GM23338 (cell line): ENCODE measurements at places on chromosomes 13 and 19. TPM values are rescaled to one million over a fixed set of nuclear protein-coding genes. Genes with fewer than 3 reads are reported as not detected.

S1PR4 gene
- total RNA-seq = 0.24 TPM in 1 of 2 replicates, not detected in the other

MBD3 gene
- 103 and 118 TPM in 2 replicates for total RNA-seq

ZNF274 gene
- total RNA-seq = 31.2 and 40.0 TPM in 2 replicates

RYR1 gene
- 17.3 and 26.7 TPM in 2 replicates for total RNA-seq

MBNL2 gene
- total RNA-seq = 1.3 and 3.2 TPM in 2 replicates

C1QTNF9 gene
- not detected in 2 replicates for total RNA-seq

ZNF558 gene
- 5.7 and 11.1 TPM in 2 replicates for total RNA-seq

RFXANK gene
- total RNA-seq = 54.3 and 58.1 TPM in 2 replicates

GRCh38 chr19:20162821-20163220 lies 4.2 kb upstream of the ZNF486 start:
- no peak for DNase-seq

GRCh38 chr13:105340061-105340606 lies 1195.3 kb downstream of the EFNB2 start:
- no peak for DNase-seq

DNA sequence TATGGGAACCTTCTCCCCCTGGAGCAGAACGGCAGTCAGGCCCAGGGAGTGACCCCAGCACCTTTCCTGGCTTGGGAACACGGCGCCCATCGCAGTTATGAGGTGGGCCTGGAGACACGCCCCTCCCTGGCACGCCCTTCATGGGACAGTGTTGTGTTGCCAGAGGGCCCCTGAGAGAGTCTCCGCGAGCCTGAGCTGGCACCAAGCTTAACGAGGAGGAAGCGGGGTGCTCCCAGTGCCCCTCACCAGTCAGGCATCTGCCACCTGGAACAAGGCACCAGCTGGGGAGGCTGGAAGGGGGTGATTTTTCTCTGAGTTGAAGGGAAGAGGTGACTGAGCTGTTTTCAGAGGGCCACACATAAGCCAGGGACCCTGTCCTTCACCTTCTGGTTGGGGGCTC lies 180.6 kb downstream of the KDM4B start:
- no peak for DNase-seq

DNA sequence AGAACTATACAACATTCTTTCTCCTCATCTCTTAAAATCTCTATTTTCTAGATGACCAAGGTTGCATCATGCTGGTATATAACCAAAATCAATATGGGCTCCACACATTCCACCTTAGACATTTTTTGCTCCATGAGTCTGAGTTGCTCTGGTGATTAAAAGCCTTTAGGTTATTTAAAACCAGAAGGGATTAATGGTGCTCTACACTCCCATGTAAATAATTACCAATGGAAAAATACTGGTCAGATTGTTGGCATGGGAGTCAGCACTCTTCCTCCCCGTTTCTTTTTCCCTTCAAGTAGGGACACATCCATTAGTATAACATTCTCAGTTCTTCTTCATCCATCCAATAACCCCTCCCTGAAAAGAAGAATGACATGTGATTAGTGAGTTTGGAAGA lies 747.7 kb downstream of the PCDH17 start:
- no peak for DNase-seq

- no peak for DNase-seq
Measured at GRCh38 chr19:38696729-38697055, 47.6 kb downstream of the CAPN12 start.

DNA sequence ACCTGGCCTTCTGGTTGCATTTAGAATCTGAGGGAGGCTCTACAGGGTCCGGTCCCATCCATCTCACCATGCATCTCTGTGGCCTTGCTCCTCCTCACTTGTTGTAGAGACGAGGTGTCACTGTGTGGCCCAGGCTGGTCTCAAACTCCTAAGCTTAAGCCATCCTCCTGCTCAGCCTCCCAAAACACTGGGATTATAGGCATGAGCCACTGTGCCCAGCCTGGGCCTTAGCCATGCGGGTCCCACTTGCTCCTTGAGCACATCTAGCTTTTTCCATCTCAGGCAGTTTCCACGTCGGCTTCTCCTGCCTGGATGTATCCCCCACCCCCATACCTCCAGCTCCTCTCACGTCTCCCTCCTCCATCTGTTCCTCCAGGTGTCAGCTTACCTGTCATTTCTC lies 9.8 kb downstream of the ELSPBP1 start:
- DNase-seq = no peak

- DNase-seq = no peak
Measured at GRCh38 chr13:48925001-48925400, 50.7 kb upstream of the FNDC3A start.

GRCh38 chr13:111893071-111893606 lies 173.8 kb upstream of the SOX1 start:
- DNase-seq = peak; percentile 84

DNA sequence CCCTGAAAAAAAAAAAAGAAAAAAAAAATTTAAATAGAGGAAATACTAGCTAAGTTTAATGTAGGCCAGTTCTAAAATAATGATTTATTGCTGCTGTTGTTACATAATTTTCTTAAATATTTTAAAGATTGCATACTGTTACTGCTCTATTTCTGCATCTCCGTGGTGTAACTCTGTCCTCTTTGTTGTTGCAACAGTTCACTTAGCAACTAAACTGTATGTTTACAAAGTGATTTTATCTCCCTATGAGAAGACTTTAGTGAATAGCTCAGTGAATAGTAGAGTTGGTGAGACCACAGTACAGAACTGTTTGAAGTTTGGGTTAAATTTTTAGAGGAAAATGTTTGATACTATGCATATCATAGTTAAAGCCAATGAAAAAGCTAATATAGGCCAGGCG lies 19.4 kb downstream of the BRCA2 start:
- DNase-seq = no peak

DNA sequence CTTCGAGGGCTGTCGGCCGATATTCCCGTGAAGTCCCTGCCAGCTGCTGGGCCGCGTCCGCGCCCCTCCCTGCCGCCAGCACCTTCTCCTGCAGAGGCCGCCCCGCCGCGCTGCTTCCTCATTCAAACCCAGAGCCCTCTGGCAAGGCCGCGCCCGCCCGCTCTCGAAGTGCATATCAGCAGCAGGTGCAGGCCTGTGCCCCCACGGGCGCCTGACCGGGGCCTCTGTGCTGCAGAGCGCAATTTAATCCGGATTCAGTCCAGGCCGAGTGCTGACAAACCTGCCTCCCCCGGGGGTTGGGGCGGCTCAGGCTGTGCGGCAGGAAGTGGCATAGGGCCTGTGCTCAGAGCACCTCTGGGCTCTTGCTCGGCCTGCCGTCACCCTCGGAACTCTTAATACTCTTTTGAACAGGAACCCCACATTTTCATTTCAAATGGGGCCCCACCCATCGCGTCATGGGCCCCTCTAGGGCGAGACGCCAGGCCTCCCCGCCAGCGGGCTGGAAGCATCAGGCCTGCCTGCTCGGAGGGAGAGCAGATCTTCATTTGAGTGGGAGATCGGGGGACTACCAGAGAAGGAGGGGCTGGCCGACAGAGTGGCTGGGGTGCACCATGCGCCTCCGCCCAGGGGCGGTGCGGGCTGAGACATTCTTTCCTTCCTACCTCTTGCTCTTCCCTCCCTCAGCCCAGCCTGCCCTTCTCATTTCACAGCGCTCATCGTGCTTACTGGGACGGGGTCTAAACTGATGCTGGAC lies 125.7 kb downstream of the TNFRSF19 start:
- peak; percentile 67 for DNase-seq

GRCh38 chr19:567296-567900 lies 5.0 kb upstream of the BSG start:
- DNase-seq = peak; percentile 0

DNA sequence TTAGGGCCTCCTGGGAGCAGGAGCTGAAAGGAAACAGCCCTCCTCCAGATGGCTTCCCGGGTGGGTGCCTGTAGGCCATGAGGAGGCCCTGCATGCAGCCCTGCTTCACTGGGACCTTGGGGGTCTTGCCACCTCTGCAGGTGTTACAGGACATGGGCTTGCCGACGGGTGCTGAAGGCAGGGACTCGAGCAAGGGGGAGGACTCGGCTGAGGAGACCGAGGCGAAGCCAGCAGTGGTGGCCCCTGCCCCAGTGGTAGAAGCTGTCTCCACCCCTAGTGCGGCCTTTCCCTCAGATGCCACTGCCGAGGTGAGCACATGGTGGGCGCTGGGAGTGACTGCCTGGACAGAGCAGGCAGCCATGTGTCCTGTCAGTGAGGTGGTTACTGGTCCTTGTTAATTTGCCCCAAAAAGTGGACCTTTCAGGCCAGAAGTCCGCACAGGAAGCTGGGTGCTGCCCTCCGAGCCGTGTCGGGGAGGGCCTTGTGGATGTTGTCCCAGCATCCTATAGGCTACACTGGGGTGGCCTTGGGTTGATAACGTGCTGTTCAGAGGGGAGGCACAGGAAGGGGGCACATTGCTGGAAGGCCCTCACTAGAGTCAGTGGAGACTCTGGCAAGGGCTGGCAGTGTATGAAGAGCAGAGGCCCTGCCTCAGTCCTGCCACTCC lies 18.7 kb upstream of the QTRT1 start:
- DNase-seq = no peak

GRCh38 chr13:61029064-61029463 lies 386.6 kb downstream of the PCDH20 start:
- DNase-seq = peak; percentile 55

GRCh38 chr19:19137556-19138108 lies 646 bp downstream of the TMEM161A start:
- peak; percentile 37 for DNase-seq

DNA sequence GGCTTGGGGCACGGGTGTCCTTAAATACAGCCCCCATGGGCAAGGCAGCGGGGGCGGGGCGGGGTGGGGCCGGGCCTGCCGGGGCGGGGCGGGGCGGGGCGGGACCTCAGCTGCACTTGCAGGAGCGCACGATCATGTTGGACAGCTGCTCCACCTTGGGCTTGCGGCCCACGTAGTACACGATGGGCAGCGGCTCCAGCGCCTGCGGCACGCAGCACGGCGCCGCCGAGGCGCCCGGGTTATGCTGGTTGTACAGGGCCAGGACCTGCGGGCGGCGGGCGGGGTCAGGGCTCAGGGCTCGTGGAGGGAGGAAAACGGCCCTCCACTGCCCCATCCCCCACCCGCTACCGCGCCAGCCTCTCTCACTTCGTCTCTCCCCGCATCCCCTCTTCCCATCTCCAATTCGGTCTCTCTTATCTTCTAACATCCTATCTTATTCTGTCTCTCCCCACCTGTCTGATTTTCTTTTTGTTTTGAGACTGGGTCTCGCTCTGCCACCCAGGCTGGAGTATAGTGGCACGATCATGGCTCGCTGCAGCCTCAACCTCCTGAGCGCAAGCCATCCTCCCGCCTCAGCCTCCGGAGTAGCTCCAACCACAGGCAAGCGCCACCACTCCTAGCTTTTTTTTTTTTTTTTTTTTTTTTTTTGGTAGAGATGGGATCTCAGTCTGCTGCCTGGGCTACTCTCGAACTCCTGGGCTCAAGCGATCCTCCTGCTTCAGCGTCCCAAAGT lies 21.1 kb downstream of the CCDC97 start:
- peak; percentile 55 for DNase-seq

DNA sequence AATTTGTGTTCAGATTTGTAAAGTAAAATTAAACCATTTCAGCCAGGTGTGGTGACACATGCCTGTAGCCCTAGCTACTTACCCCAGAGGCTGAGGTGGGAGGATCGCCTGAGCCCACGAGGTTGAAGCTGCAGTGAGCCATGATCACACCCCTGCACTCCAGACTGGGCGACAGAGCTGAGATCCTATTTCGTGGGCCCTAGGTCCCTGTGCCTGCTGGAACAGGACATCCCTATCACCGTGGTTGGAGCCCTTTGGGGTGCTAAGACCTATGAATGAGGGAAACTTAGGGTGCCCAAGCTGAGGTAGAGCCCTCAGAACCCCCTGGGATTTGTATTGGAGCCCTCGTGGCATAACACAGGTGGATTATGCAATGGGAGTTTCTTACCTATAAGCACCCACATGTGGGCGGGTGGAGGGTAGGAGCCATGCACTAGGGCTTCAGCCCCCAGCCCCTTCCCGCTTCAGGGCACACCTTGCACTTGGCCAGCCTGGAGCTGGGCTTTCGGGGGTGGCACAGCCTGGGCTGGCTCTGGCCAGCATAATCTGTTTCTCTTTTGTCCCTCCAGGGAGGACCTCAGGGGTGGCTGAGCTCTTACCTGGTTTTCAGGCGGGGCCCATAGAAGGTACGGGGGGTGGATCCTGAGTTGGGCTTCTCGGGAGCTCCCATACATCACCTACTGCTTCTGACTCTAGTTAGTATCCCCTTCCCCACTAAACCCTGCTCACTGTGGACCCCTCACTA lies 7.2 kb upstream of the USF2 start:
- DNase-seq = no peak

GRCh38 chr19:54457773-54458647 lies 5.6 kb downstream of the LENG9 start:
- no peak for DNase-seq

- DNase-seq = no peak
Measured at GRCh38 chr13:92560883-92561282, 665.7 kb upstream of the GPC6 start.

DNA sequence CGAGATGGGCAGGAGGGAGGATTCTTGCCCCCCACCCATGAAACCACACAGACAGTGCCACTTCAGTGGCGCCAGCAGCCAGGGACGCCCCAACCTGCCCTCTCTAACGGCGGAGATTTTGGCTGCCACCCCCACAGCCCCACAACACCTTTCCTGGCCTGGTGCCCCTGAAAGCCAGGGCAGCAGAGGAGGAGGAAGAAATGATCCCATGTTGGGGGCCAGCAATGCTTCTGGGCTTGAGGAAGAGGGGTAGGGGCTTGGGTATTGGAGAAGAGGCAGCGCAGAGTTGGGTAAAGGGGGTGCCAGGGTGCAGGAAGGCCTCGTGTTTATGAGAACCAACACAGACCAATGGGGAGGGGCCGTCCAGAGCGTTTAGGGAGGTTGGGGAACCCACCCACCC lies 1.7 kb downstream of the MLLT1 start:
- DNase-seq = no peak

- DNase-seq = no peak
Measured at GRCh38 chr13:38759390-38759789, 72.5 kb downstream of the FREM2 start.

DNA sequence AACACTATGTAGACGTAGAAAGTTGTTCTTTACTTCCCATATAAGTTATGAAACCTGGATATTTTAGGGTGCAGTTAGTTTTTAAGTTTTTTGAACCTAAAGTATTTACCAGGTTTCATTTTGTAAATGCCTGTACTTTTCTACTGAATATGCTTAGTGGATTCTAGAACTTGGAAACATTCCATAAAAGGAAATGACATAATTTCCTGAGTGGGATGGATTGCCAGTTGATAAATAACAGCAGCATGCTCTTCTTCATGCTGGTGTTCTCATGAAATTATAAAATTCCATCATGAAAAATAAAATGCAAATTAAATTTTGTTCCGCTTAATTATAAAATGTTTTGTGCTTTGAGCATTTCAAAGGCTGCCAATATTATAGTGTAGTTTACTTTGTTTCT lies 362.2 kb upstream of the PCDH20 start:
- DNase-seq = no peak

GRCh38 chr13:100636004-100636403 lies 38.6 kb downstream of the TMTC4 start:
- no peak for DNase-seq

DNA sequence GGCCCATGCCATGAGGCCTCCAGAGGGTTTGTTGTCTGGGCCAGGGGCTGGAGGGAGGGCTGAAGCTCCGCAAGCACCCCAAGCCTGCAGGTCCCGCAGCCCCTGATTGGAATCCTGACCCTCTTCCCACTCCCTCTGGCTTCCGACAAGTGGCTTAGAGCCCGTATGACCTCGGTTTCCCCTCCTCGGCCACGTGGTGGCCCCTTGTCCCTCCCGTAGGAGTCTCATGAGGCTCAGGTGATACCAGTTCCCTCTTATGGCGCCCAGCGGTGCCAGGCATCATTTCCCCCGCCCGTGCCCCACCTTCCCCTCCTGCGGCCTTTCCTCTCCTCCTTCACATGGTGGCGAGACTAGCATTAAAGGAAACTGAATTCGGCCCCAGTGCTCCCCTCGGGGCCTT lies 6.1 kb downstream of the THOP1 start:
- peak; percentile 26 for DNase-seq

- DNase-seq = no peak
Measured at GRCh38 chr19:51337861-51338562, 3.9 kb downstream of the VSIG10L start.
